ENCODE measurements at places on chromosomes 12 and 14. TPM values are rescaled to one million over a fixed set of nuclear protein-coding genes. Genes with fewer than 3 reads are reported as not detected.

Gene CLMN
- not detected for total RNA-seq

Gene CIPC
- 32.2 TPM for total RNA-seq

Gene TMEM63C
- total RNA-seq, result 0.06 TPM

Gene OR6C2
- not detected for total RNA-seq

Gene TSPAN19
- not detected for total RNA-seq

Gene TBX3
- not detected for total RNA-seq

Gene PPFIBP1
- 43.4 TPM for total RNA-seq

Data from G401 (cell line).